Stimulated activated CD4-positive, alpha-beta T cell treated with anti-CD3 and anti-CD28 coated beads, Interleukin-1b, Interleukin-23, amount 100 ng/mL, for 24 hours (primary cell): ENCODE measurements at places on chromosomes 2 and 18.

DNA sequence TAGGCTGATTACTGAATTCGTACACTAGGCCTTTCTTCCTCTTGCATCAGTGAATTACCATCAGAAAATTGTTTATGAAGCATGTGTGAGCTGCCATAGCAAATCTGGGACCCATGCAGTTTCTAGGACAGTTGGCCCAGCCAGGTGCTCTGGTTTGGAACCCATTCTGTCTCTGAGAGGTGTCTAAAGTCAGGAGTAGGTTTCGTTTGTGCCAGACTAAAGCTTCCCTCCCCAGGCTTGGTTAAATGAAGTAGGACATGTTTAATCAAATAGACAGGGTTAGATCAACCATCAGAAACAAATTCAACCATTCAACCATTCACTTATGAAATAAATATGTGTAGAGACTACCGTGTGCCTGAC is 176.9 kb downstream of the ALPK2 start:
- DNase-seq, result no peak

- DNase-seq, result no peak
Observed at GRCh38 chr2:15506229-15506819, 54.8 kb downstream of the NBAS start.

GRCh38 chr2:113784823-113785744 is 28.6 kb upstream of the SLC35F5 start:
- DNase-seq, result no peak

GRCh38 chr2:88641330-88641729 is 14.1 kb upstream of the EIF2AK3 start:
- no peak for DNase-seq

- DNase-seq, result no peak
Observed at GRCh38 chr18:48670751-48671560, 132.1 kb downstream of the CTIF start.
